Posterior cingulate gyrus (tissue), 11 donors: ENCODE measurements at places on chromosomes 7 and 10.

DNA sequence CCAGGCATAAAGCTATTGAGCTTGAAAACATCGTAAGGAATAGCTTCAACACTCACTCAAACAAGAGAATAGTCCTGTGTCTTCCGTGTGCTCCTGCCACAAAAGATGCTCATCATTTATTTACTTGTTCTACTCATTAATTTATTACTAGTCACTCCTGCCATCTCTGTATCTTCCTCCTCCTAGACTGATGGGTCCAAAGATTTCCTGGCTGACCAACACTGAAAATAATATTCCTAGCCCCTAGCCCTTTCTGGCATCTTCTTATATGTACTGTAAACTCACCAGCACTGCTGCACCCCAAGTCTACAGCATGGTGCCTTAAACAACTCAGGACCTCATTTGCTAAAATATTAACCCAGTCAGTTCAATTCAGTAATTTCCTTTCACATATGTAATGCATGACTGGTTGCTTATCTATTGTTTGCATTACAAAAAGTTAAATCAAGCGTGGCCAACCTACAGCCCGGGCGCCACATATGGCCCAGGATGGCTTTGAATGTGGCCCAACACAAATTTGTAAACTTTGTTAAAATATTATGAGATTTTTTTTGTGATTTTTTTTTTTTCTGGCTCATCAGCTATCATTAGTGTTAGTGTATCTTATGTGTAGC lies 86.7 kb upstream of the GSDME start:
- DNase-seq, result no peak

DNA sequence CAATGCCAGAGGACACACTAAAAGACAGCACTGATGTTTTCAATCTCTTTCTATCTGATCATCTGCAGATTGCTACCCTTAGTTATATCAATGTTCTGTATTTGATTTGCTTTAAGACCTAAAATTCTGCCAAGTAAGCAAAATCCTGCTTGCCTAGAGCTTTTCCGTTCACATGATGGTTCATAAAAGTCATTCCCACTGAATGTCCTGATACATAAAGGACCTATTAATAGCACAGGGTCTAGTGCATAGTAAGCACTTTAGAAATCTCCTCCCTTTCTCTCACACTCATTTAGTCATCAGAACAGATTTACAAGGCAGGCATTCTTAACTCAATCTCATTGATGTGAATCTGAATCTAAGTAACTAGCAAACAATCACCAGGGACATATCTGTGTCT lies 68.8 kb downstream of the PCGF5 start:
- no peak for DNase-seq

DNA sequence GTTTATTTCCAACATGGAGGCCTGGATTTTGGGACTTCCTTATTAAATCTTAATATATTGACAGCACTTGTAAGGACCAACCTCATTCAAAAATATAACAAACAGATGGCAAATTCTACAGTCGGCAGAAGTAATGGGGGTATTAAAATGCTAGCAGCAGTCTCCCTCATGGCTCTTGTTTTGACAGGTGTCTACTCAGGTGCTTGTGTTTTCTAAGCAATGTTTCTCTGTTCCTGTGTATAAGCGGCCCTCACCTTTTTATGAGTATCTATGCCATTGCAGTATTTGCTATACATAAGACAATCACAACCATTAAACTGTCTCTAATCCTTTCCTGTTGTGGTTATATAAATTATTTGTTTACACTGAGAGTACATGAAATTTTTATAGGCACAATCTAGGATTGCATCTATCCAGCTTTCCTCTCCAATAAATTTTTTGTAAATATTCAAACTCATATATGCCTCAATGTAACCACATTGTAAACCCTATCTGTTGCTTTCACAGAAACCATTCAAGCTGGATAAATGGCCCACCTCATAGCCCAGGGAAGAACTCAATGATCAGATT lies 65.4 kb upstream of the LRRTM3 start:
- no peak for DNase-seq

GRCh38 chr7:150992833-150993302 lies 2.1 kb downstream of the NOS3 start:
- DNase-seq, result no peak
